ENCODE measurements at places on chromosomes 11 and 22.

DNA sequence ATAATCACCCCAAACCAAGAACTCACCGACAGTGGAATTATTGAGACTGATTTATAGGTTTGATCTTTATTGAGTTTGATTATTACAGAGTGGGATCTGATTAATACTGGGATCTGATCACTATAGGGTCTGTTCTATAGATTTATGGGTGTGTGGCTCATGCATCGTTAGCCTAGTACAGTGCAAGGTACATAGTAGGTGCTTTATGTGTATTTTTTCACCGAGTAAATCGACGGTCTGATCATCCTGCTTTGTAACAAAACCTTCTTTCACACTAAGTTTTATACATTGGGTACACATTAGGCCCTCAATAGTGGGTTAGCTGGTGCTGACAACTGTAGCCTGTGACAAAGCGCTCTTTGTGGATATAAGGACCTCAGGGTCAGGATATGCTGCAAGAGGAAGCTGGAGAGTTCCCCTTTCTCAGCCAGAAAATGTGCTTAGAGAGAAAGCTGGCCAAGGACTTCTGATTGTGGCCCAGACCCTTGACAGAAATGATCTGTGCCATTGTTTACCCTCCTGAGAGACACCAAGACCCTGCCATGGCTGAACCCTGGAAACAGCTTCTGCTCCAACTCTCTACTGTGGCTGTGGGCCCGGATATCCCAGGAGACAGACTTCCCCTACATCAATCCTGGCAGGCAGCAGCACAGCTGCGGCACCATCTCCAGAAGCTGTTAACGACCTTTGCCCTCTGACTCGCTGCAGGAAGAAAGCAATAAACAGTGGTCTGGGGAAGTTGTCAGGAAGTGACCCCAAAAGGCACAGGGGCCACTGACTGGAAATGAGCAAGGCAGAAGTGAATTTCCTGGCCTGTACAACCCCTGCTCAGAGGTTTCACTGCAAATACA lies 16.1 kb upstream of the TPP1 start:
- DNase-seq: no peak

DNA sequence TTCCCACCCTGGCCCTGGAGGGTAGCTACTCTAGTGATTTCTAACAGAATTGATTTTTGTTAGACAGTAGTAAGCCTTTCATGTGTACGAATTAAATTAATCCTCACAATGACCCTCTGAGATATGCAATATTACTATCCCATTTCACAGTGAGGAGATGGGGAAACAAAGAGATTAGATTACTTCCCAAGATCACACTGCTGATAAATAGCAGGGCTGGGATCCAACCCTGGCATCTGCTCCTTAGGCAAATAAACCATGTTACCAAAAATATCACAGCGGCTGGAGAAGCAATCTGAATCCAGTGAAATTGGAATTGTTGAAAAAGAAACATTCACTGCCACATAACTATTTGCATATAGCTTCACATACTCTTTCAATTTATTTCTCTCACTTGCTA lies 12.8 kb upstream of the CAVIN3 start:
- no peak for DNase-seq

DNA sequence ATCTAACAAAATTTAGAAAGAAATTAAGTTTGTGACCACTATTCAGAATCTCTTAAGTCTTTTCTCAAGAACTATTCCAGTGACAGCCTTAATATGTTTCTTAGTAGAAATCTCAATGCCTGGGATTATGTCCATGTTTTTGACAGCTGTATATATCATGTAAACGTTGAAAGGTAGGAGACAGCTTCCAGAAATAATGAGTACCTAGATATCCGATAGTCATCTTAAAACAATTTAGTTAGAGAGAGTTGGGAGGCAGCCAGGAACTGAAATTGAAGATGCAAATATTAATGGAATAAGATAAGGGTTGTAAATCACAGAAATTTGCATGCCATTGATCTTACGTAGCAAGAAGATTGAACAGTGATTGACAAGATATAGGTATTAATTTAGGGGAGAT lies 955.2 kb downstream of the JRKL start:
- DNase-seq: no peak

GRCh38 chr11:121589946-121590537 lies 137.3 kb upstream of the SORL1-AS1 start:
- peak; percentile 57 for DNase-seq

DNA sequence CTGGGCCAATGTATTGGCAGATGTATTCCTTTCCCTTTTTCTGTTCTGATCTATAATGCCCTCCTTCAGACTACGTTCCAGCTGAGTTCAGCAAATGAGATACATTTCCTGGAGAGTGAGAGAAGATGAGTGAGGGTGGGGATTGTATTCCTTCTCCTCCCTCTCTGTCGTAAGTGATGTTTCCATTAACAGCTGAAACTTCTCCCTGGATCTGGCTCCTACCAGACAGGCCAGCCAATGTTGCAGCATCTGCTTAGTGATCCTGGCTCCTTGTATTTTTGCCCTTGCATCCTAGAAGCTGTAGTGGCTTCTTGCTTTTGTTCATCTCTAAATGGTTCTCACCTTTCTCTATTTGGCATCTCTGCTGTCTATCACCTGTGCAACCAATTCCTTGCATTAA lies 48.2 kb upstream of the MTMR2 start:
- no peak for DNase-seq

DNA sequence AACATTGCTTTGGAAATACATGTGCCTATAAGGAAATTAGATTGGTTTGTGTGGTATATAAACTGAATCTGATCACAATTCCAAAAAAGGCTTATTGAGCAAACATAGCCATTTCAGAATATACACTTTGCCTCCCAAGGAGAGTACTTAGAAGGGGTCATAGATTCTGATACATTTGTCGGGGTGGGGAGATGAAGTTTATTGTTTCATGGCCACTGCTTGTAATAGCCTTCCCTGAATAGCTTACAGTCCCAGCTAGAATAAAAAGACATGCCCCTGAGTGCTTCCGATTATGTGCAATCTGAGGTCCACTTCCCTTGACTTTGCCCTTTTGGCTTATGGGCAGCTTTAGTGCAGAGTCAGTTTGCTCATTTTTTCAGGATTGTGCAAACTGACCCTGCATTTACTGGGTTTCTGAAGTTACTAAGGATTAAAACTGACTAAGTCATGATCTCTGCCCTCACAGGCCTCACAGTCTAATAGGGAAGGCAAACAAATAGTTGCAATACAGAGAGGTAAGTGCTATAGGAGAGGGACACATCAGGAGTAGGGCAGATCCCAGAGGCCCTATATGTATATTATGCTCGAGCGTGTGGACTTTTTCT lies 184.2 kb downstream of the BLID start:
- DNase-seq: no peak

- no peak for DNase-seq
Observed at GRCh38 chr11:47282462-47282861, 12.5 kb downstream of the MADD start.

- DNase-seq: no peak
Observed at GRCh38 chr11:15758857-15759465, 597.4 kb downstream of the SOX6 start.

GRCh38 chr11:75233754-75234172 lies 6.8 kb upstream of the TPBGL start:
- DNase-seq: no peak

- no peak for DNase-seq
Observed at GRCh38 chr22:46064966-46065666, 85.2 kb upstream of the PPARA start.

- DNase-seq: no peak
Observed at GRCh38 chr11:67006029-67006884, 16.7 kb upstream of the SYT12 start.

DNA sequence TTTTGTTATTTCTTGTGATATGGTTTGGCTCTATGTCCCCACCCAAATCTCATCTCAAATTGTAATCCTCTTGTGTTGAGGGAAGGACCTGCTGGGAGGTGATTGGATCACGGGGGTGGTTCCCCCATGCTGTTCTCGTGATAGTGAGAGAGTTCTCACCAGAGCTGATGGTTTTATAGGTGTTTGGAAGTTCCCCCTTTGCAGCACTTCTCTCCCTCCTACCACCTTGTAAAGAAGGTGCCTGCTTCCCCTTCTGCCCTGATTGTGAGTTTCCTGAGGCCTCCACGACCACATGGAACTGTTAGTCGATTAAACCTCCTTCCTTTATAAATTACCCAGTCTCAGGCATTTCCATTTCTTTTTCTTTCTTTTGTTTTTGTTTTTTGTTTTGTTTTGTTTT lies 24.4 kb upstream of the SIK2 start:
- no peak for DNase-seq

DNA sequence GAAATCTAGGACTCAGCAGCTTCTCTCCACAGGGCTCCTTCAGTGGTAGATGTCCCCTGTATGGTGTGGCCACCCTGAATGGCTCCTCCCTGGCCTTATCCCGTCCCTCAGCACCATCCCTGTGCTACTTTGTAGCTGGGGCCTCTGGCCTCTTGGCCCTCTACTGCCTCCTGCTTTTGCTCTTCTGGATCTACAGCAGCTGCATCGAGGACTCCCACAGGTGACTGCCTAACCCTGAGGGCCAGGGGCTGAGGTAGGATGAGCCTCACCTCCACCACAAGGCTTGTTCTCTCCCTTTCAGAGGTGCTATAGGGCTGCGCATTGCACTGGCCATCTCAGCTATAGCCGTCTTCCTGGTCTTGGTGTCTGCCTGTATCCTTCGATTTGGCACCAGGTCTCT lies 1.8 kb downstream of the TMEM179B start:
- DNase-seq: no peak

DNA sequence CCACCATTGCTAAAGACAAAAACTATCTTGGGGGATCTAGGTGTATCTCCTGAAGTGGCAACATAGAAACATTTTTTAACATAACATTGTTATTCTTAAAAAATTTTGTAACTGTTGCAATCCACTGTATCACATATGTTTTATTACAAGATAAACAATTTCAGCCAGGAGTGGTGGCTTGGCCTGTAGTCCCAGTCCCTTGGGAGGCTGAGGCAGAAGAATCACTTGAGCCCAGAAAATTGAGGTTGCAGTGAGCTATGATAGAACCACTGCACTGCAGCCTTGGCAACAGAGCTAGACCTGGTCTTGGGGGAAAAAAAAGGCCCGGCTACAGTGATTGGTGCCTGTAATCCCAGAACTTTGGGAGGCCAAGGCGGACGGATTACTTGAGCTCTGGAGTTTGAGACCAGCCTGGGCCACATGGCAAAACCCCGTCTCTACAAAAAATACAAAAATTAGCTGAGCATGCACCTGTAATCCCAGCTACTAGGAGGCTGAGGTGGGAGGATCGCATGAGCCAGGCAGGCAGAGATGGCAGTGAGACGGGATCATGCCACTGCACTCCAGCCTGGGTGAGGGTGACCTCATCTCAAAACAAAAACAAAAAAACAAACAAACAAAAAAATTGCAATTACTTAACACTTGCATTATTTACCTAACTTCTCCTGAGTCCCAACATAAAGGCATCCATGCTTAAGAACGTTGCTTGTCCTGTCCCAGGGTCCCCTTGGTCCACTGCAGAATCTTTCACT lies 1.5 kb upstream of the DEPDC5 start:
- DNase-seq: no peak

- no peak for DNase-seq
Observed at GRCh38 chr11:23078289-23078971, 218.2 kb upstream of the CCDC179 start.

- no peak for DNase-seq
Observed at GRCh38 chr11:73990730-73991129, 8.1 kb upstream of the UCP2 start.

GRCh38 chr11:117414724-117415123 lies 87.1 kb downstream of the CEP164 start:
- no peak for DNase-seq

DNA sequence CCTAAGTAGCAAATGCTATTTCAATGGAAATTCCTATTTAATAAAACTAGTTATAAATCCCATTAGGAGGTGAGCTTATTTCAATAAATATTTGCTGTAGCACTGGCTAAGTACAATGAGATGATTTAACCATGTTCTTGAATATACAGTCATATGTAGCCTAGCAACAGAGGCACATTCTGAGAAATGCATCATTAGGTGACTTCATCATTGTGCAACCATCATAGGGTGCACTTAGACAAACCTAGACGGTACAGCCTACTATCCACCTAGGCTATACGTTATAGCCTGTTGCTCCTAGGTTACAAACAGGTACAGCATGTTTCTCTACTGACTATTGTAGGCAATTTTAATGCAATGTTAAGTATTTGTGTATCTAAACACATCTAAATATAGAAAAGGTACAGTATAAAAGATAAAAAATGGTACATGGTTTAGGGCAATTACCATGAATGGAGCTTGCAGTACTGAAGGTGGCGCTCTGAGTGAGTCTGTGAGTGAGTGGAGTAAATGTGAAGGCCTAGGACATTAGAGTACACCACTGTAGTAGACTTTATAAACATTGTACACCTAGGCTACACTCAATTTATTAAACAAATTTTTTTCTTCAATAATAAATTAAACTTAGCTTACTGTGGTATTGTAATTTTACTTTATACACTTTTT lies 350.1 kb downstream of the CASP12 start:
- no peak for DNase-seq

- no peak for DNase-seq
Observed at GRCh38 chr11:132131047-132131446, 760.6 kb downstream of the NTM start.

GRCh38 chr22:17639247-17639741 lies 737 bp downstream of the BCL2L13 start:
- DNase-seq: peak; percentile 39

GRCh38 chr11:20275987-20276965 lies 87.2 kb upstream of the HTATIP2 start:
- no peak for DNase-seq

- no peak for DNase-seq
Observed at GRCh38 chr11:19565639-19566038, 147.0 kb upstream of the NAV2 start.

- DNase-seq: no peak
Observed at GRCh38 chr22:50516068-50516467, 8.0 kb downstream of the NCAPH2 start.

- no peak for DNase-seq
Observed at GRCh38 chr22:26667140-26667539, 9.8 kb downstream of the MIAT start.

GRCh38 chr11:16097543-16097942 lies 258.8 kb downstream of the SOX6 start:
- DNase-seq: no peak

DNA sequence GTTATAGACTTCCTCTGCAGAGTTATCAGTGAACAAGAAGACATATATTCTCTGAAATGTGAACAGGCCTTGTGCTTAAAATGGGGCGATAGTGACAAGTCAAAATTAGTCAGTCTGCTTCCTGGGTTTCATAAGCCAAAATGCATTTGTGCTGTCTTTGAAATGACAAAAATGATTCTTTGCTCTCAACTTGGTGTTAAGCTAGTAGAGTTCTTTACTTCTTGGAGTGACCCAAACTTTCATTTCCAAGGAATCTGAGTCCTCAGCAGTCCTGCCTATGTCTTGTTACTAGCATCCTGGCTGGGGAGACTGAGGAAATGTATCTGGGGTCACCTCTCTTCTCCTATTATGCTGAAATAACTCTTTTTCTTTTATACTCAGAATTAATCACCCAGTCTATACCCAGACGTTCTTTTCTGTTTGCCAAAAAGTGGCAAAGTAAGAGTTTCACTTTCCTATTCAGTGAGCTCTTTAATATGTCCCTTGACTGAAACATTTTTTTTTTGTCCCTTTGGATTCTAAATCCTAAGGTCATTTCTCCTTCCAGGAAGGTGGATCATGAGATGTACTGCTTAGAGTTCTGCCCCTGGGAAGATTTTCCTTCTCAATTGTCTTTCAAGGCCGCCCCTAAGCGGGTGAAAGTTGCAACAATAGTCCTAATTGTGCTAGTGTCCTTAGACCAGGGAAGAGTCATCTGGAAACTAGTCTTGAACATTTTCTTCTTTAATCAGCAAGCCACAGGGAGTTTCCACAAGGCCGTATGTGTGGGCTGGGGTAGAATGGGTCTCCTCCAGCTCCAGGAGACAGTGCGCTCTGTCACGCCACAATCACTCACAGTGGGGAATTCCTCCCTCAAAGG lies 53.0 kb upstream of the RDX start:
- DNase-seq: no peak

All from GM12892 (cell line).